ENCODE measurements at places on chromosomes 3 and 15.

DNA sequence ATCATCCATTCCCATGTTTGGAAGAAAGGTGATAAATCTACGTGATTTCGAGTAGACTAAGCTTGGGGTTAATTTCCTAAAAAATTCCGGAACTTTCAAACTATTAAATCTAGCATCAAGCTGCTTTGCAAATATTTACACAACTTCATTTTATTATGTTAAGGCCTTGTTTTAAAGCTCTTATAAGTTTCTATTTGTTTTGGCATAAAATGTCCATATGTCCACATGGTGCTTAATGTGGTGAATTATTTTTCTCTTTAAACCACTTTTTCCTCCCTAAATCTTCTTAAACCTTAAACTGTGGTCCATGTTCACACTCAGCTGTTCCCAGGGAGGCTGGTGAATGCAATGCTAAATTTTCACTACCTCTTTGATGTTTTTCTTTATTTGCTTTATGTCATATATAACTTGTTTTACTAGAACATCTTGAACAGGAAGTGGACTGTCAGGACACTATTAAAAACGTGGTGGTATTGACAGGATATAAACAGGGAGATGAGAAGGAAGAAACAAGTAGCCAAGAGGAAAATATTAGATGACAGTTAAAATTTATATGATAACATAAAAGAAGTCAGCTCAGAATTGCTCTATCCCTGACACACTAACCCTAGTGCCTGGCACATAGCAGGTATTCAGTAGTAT lies 72.5 kb upstream of the AGTR1 start:
- no peak for DNase-seq

DNA sequence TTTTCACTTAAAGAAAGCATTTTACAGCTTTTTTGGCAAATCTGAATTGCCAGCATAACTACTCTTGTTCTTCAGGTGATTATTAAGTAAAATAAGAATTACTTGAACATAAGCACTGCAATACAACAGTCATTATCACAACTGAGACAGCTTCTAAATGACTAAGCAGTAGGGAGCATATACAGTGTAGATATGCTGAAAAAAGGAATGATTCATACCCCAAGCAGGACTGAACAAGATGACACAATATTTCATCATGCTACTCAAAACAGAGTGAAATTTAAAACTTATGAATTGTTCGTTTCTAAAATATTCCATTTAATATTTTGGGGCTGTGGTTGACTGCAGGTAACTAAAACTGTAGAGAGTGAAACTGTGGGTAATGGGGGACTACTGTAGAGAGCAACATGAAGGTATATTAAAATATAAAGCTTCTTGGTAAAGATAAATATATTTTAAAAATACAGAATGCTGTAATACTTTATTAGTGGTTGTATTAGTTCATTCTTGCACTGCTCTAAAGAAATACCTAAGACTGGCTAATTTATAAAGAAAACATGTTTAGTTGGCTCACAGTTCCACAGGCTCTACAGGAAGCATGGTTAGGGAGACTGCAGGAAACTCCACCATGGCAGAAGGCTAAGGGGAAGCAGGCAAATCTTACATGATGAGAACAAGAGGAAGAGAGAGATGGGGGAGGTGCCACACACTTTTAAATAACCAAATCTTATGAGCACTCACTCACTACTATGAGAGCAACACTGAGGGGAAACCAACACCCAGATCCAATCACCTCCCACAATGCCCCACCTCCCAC lies 84.8 kb downstream of the DCLK3 start:
- DNase-seq: peak; percentile 91

DNA sequence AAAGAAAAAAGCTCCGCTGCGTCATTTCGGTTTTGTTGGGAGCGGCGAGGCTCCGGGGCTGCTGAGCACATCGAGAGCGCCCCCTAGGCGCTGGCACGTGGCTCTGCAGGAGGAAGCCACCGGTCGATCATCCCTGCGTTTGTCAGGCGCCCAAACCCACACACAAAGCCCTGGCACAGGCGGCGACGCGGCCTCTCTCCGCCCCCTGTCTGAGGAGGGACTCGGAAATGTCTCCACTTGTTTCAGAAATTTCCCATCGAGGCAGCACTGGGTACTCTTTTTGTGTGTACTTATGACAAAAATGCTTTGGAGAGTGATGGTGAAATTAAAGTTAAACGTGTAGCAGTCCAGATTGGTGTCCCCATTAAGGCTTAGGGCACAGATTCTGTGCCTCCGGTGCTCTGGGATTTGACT lies 407.3 kb upstream of the ONECUT1 start:
- peak; percentile 42 for DNase-seq

GRCh38 chr15:57525581-57525980 lies 66.1 kb upstream of the MYZAP start:
- no peak for DNase-seq

DNA sequence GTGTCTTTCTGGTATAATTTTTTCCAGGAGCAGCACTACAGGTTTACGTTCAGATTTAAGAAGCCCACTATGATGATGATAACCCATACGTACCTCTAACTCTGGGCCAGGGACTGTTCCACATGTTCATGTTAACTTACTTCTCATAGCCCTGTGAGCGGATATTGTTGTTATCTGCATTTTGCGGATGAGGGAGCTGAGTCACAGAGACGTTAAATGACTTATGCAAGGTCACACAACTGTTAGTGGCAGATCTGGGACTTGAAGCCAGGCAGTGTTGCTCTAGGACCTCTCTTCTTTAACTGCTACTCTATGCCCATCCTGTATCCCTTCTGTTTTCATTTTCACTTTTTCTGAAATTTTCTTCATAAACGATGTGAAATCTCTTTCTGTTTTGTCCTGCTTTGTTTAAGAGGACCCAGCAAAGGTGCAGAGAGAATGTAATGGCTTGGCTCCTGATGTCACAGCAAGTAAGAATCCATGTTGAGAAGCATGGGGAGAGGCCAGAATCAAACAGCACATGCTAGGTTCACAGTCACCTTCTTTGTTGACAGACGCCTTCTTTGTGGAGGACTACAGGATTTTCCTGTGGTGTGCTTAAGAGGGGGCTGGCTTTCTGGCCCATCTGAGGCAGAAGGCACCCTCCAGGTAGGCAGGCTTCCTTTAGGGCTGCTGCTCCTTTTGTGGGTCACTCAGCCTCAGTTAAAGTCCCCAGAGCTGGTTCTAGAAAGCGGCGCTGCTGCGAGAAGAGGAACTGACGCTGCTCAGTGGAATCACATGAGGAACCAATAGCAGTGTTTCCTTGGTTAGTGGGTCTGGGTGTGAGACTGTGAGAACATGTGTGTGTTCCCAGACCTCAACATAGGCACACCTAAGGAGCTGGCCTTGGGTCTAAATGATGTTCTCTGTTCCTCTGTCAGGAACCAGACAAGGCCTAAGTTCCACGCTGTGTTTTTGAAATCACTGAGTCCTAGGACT lies 121.6 kb downstream of the TMEM108 start:
- DNase-seq: no peak

DNA sequence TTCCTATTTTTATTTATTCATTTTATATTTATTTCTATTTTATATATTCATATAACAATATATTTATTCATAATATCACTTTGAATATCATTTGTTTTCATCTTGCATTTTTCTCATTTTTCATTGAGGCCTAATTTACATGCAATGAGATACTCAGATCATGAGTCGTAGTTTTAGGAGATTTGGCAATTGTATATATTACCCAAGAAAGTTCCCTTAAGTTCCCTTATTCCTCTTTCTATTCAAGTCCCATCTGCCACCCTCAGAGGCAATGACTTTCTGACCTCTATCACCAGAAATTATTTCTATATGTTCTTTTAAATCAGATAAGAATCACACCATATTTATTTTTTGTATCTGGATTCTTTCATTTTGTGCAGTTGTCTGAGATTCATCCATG lies 329.1 kb upstream of the TPRG1 start:
- peak; percentile 75 for DNase-seq

DNA sequence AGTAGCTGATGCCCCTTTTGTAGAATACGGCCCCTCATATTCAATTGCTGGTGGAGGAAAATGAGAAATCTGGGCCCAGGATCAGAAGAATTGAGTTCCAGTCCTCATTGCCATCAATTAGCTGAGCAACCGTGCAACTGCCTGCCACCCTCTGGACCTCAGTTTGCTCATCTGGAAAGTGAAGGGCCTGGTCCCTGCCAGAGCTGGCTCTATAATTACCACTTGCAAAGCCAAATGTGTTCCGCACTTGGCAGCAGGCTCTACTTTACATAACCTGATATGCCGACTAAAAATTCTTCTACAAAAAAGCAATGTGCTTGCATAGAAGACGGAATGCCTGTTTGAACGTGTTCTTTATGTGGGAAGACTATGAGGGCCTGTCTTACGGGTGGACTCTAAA lies 8.6 kb upstream of the ITGB5 start:
- DNase-seq: no peak
